Naive thymus-derived CD4-positive, alpha-beta T cell (primary cell): ENCODE measurements at places on chromosomes 12 and 14.

DNA sequence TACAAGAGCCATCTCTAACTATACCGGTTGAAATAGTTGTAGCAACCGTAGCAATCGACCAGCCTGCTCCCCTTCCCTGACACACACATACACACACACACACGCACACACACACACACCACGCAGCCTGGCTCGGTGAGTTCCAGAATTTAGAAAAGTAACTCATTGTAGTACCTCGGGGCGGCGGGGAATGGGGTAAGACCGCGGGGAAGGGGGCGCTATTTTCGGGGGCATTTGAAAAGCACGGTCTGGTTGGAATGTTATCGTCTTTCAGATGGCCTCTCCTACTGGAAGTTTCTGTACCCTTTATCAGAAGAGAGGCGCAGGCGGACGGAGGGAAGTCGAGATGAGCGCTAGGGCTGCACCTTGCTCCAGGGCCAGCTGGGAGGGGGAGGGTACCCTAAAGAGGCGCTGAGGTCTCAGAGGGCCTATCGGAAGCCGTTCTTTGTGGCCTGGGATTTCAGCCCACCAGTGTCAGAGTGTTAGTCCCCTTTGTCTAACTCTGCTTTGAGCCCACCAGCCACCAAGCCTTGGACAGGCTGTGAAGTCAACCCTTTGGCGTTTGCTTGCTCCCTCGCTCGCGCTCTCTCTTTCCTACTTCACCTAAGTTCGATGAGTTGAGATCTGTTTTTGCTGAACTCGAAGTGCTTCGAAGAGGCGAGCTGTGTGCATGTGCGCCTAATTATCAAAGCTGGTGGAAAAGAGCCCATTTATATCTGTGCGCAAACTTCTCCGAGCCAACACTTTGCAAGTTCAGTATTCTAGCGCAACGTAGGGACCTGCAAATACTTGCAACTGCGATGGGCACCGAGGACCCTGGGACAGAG, 837 bp downstream of the COL2A1 start:
- H3K27me3 ChIP-seq: peaks cover 25% of the 10 kb centered on the region
- H3K4me1 ChIP-seq: peaks cover 45% of the 10 kb centered on the region
- peak overlapping the region; percentile 58 for H3K4me3 ChIP-seq
- peak; percentile 20 for DNase-seq
- H3K36me3 ChIP-seq: no peaks in the 10 kb centered on the region

GRCh38 chr12:43692064-43692463, 66.5 kb downstream of the PUS7L start:
- no peak for DNase-seq
- H3K27me3 ChIP-seq: no peaks in the 10 kb centered on the region
- H3K27ac ChIP-seq: no peak overlapping the region
- H3K36me3 ChIP-seq: no peaks in the 10 kb centered on the region
- H3K4me1 ChIP-seq: no peaks in the 10 kb centered on the region

- no peaks in the 10 kb centered on the region for H3K27me3 ChIP-seq
- no peak overlapping the region for H3K4me3 ChIP-seq
- no peaks in the 10 kb centered on the region for H3K4me1 ChIP-seq
- H3K27ac ChIP-seq: no peak overlapping the region
- DNase-seq: no peak
These were observed 10.5 kb downstream of the OVCH1 start for GRCh38 chr12:29486972-29487371.

DNA sequence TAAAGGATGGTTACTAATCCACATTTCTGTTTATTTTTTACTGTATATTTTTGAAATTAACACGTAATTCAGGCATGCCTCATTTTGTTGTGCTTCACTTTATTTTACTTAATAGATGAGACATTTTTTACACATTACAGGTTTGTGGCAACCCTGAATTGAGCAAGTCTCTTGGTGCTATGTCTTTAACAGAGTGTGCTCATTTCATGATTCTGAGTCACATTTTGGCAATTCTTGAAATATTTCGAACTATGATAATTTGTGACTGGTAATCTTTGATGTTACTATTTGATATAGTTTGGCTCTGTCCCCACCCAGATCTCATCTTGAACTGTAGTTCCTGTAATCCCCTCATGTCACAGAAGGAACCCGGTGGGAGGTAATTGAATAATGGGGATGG, 1120.5 kb upstream of the FLRT2 start:
- no peak overlapping the region for H3K4me3 ChIP-seq
- H3K27ac ChIP-seq: no peak overlapping the region
- no peak for DNase-seq

GRCh38 chr12:92133795-92134637, 11.6 kb downstream of the BTG1 start:
- no peaks in the 10 kb centered on the region for H3K27me3 ChIP-seq
- H3K27ac ChIP-seq: peak overlapping the region; percentile 91
- peak overlapping the region; percentile 46 for H3K4me3 ChIP-seq
- H3K4me1 ChIP-seq: peaks cover 60% of the 10 kb centered on the region
- H3K36me3 ChIP-seq: no peaks in the 10 kb centered on the region

- DNase-seq: no peak
- peaks cover 7% of the 10 kb centered on the region for H3K36me3 ChIP-seq
- H3K4me1 ChIP-seq: no peaks in the 10 kb centered on the region
- H3K4me3 ChIP-seq: no peak overlapping the region
- H3K27ac ChIP-seq: no peak overlapping the region
- no peaks in the 10 kb centered on the region for H3K27me3 ChIP-seq
These were observed 36.5 kb downstream of the KCNMB4 start for GRCh38 chr12:70402597-70402996.

GRCh38 chr12:131075611-131076010, 121.9 kb downstream of the ADGRD1 start:
- no peak for DNase-seq
- H3K4me1 ChIP-seq: no peaks in the 10 kb centered on the region
- H3K36me3 ChIP-seq: no peaks in the 10 kb centered on the region
- H3K4me3 ChIP-seq: no peak overlapping the region
- no peaks in the 10 kb centered on the region for H3K27me3 ChIP-seq
- no peak overlapping the region for H3K27ac ChIP-seq

GRCh38 chr12:115891556-115892164, 385.8 kb downstream of the MED13L start:
- no peaks in the 10 kb centered on the region for H3K36me3 ChIP-seq
- DNase-seq: no peak
- no peaks in the 10 kb centered on the region for H3K27me3 ChIP-seq
- no peak overlapping the region for H3K4me3 ChIP-seq
- H3K4me1 ChIP-seq: no peaks in the 10 kb centered on the region

DNA sequence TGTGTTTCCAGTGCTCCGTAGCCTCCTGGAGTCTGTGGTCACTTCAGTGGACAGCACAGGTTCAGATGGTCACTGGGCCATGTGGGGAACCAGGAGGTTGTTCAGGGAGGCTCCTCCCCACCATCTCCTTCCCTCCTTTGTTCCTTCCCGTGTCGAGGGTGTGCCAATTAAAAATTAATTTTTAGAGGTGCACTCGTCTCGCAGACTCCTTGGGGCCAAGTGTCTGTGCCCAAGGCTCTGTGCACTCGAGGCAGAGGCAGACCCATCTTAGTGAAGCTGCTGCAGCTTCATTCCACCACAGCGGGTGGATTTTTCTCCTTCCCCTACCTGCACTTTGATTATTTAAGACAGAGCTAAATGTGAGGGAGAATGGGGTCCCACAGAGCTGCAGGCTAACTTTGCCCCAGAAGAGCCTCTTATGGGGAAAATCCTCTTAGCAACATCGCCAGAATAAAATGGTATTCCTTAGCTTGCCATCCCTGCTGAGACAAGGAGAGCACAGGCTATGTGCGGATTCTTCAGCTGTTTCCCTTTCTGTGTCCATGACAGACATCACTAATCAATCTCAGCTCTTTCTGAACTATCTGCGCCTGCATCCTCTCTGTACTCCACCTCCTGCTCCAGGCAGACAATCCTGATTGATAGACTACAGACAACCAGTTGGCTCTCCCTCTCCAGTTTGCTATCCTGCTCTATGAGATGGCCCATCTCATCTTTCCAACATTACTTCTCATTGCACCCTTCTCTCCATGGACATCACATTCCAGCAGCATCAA, 159.5 kb downstream of the VRK1 start:
- peaks cover 13% of the 10 kb centered on the region for H3K4me1 ChIP-seq
- H3K4me3 ChIP-seq: no peak overlapping the region
- no peaks in the 10 kb centered on the region for H3K36me3 ChIP-seq
- no peak overlapping the region for H3K27ac ChIP-seq
- no peak for DNase-seq
- no peaks in the 10 kb centered on the region for H3K27me3 ChIP-seq

DNA sequence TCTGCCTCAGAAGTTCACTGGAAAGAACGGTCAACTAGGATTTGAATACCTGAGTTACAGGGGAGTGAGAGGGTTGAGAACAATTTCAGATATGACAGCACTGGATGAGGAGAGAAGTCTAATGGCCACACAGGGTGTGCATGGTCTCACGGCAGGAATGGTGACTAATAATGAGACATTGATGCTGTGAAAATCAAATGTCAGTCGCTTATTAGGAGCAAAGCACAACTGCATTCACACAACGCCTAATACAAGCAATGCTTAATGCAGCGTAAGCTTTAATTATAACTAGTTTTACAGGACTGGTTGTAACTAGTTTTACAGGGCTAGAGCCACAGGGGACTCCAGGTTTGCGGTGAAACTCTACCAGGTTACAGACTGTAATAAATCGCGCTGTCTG, 23.4 kb upstream of the PRIMA1 start:
- H3K27ac ChIP-seq: no peak overlapping the region
- no peak overlapping the region for H3K4me3 ChIP-seq
- H3K36me3 ChIP-seq: no peaks in the 10 kb centered on the region
- H3K27me3 ChIP-seq: no peaks in the 10 kb centered on the region
- H3K4me1 ChIP-seq: no peaks in the 10 kb centered on the region

- H3K36me3 ChIP-seq: no peaks in the 10 kb centered on the region
- no peaks in the 10 kb centered on the region for H3K4me1 ChIP-seq
- H3K27ac ChIP-seq: no peak overlapping the region
- no peak overlapping the region for H3K4me3 ChIP-seq
These were observed 192.4 kb upstream of the SLC16A7 start for GRCh38 chr12:59403259-59403932.

GRCh38 chr12:107431942-107432341, 253.7 kb upstream of the PWP1 start:
- H3K4me1 ChIP-seq: no peaks in the 10 kb centered on the region
- H3K36me3 ChIP-seq: no peaks in the 10 kb centered on the region
- H3K27ac ChIP-seq: no peak overlapping the region
- no peaks in the 10 kb centered on the region for H3K27me3 ChIP-seq

GRCh38 chr14:83558946-83559345, 1971.0 kb upstream of the FLRT2 start:
- no peaks in the 10 kb centered on the region for H3K36me3 ChIP-seq
- H3K4me1 ChIP-seq: no peaks in the 10 kb centered on the region
- H3K4me3 ChIP-seq: no peak overlapping the region
- no peak for DNase-seq
- H3K27ac ChIP-seq: no peak overlapping the region

DNA sequence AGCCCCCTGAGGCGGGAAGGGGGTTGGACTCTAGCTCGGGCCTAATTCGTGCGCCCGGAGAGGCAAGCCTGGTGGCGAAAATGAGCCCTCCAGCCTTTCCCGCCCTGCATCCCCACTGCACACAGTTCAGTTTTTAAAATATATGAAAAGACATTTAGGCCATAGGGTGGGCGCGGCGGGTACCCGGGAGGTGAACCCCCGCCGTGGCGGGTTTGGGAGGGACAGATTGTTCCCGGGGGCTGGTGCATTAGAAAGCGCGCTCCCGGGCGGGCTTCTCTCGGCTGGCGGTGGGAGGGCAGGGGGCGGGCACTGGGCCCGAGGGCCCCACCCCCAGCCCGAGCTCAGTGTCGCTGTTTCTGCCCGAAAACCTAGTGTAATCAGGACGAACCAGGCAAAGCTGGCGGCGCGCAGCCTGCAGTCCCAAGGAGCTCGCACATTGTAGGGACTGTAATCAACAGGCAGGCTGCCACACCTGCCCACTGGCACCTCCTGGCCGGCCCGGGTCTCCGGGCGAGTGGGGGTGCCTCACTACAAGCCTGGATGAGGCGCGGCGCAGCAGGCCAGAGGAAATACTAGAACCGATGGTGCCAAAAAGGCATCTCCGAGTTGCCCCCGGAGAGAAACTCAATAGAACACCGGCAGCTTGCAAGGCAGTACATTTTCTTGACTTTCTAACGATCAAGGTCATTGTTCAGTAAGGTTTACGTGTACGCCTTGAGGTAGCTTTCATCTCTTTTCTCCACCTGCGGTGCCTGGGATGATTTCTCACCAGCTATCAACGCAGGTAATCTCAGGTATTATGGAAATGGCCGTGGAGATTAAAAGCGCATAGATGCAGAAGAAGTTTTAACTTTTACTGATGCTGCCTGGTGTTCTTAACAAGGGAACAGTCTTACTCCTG, 764 bp upstream of the SPTB start:
- no peaks in the 10 kb centered on the region for H3K27me3 ChIP-seq
- peak overlapping the region; percentile 20 for H3K27ac ChIP-seq
- peak overlapping the region; percentile 67 for H3K4me3 ChIP-seq
- no peaks in the 10 kb centered on the region for H3K36me3 ChIP-seq
- H3K4me1 ChIP-seq: no peaks in the 10 kb centered on the region

- no peaks in the 10 kb centered on the region for H3K27me3 ChIP-seq
- H3K36me3 ChIP-seq: no peaks in the 10 kb centered on the region
- H3K27ac ChIP-seq: no peak overlapping the region
- no peak overlapping the region for H3K4me3 ChIP-seq
- DNase-seq: no peak
These were observed 125.6 kb downstream of the RGS6 start for GRCh38 chr14:72057701-72058285.

DNA sequence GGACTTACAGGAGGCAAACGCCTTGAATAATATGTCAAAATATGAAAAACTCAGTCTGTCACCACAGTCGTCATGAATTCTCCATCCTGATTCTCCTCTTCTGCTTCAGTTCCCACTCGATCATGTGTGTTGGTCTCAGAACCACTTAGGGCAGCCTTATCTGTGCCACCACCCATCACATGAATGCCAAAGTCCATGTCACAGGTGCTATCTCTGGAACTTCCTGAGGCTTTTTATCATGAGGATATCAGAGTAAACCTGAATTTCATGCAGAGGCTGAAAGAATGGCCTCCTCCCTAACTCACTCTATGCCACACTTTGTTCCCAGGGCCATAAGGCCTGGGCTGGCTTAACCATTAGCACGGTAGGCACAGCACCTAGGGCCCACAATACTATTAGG, 28.8 kb upstream of the MAP3K9 start:
- H3K4me3 ChIP-seq: no peak overlapping the region
- no peaks in the 10 kb centered on the region for H3K27me3 ChIP-seq
- H3K27ac ChIP-seq: no peak overlapping the region

DNA sequence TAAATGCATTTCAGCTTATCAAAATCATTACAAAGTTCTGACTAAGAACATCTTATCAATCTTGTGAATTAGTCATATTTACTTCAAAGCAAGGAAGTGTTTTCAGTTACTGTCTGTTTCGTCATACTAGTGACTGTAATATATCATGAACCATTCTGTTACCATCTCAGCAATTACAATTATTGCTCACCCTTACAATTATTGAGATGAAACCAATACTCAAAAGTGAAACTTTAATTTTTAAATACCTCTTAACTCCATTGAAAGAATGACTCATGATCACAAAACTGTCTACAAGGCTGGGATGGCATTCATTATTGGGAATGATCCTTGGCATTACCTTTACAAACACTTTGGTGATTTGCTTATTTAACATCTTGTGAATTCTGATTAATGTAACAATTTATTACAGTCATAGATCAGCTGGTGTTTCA, 90.3 kb downstream of the RPS6KA5 start:
- no peak overlapping the region for H3K4me3 ChIP-seq
- no peak for DNase-seq
- H3K4me1 ChIP-seq: no peaks in the 10 kb centered on the region
- H3K27ac ChIP-seq: no peak overlapping the region
- H3K27me3 ChIP-seq: no peaks in the 10 kb centered on the region
- H3K36me3 ChIP-seq: peaks cover 5% of the 10 kb centered on the region

GRCh38 chr12:7650091-7650490, 15.6 kb downstream of the APOBEC1 start:
- no peaks in the 10 kb centered on the region for H3K27me3 ChIP-seq
- H3K4me1 ChIP-seq: no peaks in the 10 kb centered on the region
- H3K4me3 ChIP-seq: no peak overlapping the region
- no peaks in the 10 kb centered on the region for H3K36me3 ChIP-seq
- H3K27ac ChIP-seq: no peak overlapping the region
- DNase-seq: no peak
